ENCODE measurements at places on chromosomes 11 and 22.

DNA sequence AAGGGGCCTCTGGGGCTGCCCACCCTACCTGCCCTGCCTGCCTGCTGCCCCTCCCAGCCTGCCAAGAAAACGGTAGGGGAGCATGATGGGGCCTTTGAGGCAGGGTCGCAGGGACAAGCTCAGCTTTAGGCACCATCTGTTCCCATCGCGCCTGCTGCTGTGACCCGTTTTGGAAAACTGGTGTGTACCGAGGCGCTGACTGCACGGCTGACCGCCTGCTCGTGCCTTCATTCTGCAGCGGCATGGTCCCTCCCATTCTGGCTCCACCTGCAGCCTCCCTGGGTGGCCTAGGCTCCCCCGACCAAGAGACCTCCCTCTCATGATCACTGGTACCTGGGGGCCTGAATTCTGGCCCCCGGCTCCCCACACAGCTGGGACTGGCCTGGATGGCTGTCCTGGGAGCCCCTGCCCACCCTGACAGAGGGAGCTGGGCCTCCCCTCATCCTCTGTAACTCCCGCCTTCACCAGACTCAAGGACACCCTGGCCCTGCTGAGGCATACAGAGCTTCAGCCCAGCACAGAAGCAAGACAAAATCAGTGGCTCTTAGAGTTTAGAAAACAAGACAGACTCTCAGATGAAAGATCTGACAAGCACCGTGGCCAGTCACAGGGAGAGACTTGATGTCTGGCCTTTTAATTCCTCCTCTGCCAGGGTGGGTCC, 6.5 kb upstream of the MYRF start:
- DNase-seq: no peak

DNA sequence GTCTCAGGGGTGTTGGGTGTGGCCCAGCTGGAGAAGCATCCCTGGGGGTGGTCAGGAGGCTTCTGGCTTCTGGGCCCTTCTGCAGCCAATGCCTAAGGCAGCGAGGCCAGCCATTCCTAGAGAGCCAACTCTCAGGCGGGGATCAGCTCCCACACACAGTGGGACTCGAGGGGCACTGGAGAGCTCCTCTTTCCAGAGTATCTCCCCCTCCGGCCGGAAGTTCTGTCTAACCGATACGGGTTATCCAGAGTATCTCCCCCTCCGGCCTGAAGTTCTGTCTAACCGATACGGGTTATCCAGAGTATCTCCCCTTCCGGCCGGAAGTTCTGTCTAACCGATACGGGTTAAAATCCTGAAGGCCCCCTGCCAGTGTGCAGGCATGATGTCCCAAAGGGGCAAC, 71.2 kb upstream of the B3GAT1 start:
- DNase-seq: no peak

DNA sequence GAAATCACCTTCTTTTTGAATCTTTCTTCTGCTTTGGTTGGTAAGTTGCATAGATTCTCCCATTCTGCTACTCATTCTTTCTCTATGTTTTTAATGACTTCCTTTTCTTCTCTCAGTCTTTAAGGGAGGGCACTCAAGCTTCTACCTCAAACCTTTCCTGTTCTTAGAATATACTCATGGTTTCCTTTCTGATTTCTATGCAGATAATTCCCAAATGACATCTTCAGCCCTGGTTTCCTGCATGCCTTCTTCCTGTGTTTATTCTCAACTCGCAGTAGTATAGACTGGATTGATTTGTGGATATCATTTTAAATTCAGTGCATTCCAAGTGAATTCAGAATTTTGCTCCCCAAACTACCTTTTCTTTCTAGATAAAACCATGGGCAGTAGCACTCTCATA, 803.6 kb downstream of the METTL15 start:
- DNase-seq: no peak

- no peak for DNase-seq
These were observed 49.5 kb downstream of the MCHR1 start for GRCh38 chr22:40728731-40729189.

DNA sequence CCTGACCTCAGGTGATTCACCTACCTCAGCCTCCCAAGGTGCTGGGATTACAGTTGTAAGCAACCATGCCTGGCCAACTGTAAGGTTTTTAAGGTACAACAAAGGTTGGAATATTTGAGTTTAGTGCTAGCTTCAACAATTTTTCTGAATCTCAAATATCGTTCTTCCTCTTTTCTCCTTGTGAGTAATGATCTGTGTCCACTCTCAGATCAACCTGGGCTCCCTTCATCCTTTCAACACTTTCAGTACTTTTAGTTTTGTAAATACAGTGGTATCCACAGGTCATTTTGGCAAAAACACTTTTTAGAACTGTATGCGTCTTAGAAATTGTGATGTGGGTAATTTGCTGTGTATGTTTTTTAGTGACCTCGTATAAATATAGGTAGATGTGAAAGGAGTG, 7.9 kb downstream of the PACS1 start:
- no peak for DNase-seq

DNA sequence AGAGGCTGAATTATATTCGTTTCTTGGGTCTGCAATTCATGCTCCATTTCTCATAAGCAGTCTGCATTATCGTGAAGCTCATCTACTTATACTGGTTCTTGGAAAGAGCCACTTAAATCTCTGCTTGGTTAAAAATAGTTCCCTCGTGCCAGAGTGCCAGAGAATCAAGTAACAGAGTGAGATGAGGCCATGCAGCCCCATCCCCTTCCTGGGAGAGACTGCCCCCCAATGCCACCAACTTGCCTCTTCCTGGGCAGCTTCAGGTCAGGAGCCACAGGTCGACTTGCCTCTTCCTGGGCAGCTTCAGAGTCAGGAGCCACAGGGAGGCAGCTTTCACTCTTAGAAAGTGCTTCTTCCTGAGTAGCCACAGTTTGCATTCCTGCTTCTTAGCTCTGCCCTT, 223.9 kb upstream of the ZBED5 start:
- no peak for DNase-seq

DNA sequence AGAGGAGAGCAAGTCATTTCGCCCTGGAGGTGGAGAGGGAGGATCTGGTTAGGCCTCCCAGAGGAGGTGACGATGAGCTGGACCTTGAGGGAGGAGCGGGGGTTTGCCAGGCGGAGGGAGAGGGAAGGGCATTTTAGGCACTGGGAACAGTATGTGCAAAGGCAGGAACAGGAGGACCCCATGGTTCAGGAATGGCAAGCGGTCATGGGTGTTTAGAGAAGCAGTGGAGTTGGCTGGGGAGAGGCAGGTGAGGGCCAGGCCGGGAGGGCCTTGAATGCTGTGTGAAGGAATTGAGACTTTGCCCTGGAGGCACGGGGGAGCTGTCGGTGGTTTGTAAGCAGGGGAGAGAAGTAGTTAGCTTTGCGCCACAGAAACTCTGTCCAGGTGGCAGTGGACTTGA, 10.3 kb downstream of the PRDM11 start:
- DNase-seq: no peak

DNA sequence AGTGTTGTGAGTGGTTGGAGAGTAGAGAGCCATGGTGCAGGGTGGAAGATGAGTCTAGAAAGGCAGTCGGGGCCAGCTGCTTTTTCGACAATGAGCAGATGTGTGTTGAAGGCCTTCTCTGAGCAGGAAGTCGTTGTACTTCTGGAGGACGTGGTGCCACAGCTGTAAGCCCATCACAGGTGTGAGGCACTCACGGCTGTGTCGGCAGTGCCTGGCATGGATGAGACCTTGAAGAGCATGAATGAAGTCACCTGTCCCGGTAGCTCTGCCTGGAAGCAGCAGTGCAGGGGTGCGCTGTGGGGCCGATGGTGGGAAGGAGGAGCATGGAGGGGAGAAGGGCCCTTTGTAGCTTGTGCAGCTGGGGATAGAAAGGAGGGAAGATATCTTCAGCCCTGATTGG, 165.2 kb downstream of the PKNOX2 start:
- DNase-seq: no peak

DNA sequence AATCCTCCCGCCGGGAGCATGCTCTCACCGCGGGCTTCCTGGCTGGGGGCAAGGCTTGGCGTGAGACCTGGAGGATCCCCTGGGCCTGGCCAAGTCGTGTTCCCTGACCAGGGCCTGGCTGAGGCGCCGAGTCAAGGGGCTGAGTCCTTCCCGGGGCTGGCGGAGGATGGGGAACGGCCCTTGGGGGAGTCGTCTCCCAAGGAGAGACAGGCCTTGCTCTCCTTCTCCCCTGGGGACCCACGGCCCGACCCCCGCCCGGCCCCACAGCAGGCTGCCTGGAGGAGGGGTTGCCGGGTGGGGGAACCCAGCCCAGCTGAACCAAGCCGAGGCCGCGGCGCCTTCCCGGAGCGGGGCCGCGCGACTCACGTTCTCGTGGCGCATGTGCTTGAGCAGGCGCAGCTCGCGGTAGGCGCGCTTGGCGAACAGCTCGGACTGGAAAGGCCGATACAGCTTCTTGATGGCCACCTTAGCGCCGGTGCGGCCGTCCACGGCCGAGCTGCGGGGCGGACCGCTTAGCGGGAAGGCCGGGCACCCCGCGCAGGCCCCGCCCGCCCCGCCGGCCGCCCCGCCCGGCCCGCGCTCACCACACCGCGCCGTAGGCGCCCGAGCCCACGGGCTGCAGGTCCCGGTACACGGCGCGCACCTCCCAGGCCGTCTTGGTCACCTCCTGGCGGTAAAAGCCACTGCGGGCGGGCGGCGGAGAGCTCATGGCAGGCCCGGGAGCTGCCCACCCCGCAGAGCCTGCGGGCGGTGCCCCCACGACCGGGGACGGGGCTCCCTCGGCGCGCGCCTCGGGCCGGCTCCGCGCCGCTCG, 475 bp downstream of the MAPK12 start:
- peak; percentile 29 for DNase-seq

GRCh38 chr11:1622086-1622485, at the start of gene KRTAP5-4:
KRTAP5-4 (minus strand) TSS chr11:1622138; CDS start chr11:1622093, 45 bp downstream.
- DNase-seq: no peak

DNA sequence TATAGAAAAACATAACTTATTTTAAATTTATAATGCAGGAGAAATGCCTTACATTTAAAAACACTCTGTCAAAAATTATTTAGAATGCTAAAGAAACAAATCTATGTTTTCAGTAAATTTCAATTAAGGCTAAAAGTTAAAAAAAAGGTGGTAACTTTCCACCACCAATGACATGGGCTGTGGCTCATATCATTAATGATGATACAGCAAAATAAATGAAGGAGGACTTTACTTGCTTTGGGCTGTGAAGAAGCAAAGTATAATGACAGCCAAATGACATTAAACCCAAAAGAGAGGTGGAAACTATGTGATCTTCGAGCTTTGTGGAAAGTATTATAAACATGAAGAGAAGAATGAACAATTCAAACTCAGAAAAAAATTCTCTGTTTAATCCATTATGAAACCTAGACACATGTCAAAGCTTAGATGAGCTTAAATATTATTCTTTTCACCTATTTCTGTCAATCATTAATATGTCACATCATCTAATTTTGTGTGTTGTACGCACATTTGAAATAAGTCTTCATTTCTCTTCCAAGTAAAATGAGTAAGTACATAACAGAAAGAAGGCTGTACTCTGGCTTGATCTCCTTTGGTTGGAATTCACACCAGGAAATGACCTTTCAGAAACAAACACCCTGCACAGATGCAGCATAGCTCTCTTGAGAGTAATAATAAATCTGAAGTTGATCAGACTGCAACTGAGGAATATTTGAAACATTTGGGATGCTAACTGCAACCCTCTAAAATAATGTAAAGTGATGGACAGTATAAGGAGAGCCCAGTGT, 265.8 kb downstream of the TTC28 start:
- no peak for DNase-seq

GRCh38 chr22:24156913-24157821, 24.1 kb upstream of the SUSD2 start:
- peak; percentile 87 for DNase-seq

DNA sequence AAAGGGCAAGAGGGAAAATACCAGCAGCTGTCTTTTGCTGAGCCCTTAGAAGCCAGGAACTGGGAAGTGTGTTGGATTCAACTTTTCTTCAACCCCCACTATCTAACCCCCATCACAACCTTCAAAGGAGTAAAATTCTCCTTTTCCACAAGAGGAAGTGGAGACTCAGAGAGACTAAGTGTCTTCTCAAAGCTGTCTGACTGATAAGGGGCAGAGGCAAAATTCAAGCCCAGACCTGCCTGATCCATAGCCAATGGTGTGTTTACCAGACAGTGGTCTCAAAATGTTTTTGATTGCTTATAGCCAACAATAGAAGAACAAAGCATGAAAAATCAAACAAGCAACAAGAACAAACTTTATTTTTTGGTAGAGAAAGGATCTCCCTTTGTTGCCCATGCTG, 707.0 kb downstream of the NTM start:
- no peak for DNase-seq

- DNase-seq: no peak
These were observed 1075.9 kb downstream of the BRD1 start for GRCh38 chr22:48751539-48752437.

DNA sequence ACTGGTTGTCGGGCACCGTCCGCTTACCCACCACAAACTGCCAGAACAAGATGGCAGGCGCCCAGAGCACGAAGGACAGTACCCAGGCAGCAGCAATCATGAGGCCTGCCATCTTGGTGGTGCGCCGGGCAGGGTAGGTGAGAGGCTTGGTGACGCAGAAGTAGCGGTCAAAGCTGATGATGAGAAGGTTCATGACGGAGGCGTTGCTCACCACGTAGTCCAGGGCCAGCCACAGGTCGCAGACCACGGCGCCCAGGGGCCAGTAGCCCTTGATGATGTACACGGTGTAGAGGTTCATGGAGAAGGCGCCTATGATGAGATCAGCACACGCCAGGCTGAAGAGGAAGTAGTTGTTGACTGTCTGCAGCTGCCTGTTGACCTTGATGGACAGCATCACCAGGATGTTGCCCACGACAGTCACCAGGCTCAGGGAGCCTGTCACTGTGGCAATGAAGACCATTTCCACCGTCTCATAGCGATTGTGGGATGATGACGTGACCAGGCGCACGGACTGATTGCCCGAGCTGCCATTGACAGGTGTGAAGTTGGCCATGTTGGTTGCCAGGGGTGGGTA, 4.6 kb downstream of the MDK start:
- DNase-seq: no peak

- DNase-seq: no peak
These were observed 8.9 kb downstream of the SCARF2 start for GRCh38 chr22:20428496-20429253.

GRCh38 chr22:41636467-41636866, 15.4 kb downstream of the XRCC6 start:
- DNase-seq: no peak

- DNase-seq: no peak
These were observed 3.5 kb upstream of the EEF1G start for GRCh38 chr11:62577046-62577714.

DNA sequence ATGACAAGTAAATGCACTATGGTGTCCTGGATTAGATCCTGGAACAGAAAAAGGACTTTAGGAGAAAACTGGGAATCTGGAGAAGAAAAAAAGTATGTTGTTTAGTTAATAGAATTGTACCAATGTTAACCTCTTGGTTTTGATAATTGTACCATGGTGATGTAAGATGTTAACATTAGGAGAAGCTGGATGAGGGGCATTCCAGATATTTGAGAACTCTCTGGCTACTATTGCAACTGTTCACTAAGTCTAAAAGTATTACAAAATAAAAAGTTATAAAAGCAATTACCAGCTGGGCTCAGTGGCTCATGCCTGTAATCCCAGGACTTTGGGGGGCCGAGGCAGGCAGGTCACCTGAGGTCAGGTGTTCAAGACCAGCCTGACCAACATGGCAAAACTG, 66.5 kb downstream of the EXT2 start:
- DNase-seq: no peak
